ENCODE measurements at places on chromosomes 4 and X. TPM values are rescaled to one million over a fixed set of nuclear protein-coding genes. Genes with fewer than 3 reads are reported as not detected.

DNA sequence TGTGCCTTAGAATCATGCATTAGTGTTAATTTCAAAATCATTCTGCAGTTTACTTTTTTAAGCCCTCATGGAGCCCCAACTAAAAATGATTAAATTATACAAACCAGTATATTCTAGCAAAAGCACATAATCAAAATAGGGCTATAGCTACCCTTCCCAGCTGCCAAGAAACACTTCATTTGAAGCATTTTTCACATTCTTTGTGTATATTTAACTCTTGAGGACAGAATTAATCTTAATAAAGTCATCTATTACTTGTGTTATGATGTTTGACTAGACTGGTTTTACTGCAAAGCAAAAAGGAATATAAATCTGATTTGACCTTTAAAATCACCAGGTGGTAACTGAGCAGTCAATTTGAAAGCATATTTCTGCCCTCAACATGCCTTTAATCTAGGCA is 145.1 kb downstream of the PRDM5 start:
- no peak for ATAC-seq

DNA sequence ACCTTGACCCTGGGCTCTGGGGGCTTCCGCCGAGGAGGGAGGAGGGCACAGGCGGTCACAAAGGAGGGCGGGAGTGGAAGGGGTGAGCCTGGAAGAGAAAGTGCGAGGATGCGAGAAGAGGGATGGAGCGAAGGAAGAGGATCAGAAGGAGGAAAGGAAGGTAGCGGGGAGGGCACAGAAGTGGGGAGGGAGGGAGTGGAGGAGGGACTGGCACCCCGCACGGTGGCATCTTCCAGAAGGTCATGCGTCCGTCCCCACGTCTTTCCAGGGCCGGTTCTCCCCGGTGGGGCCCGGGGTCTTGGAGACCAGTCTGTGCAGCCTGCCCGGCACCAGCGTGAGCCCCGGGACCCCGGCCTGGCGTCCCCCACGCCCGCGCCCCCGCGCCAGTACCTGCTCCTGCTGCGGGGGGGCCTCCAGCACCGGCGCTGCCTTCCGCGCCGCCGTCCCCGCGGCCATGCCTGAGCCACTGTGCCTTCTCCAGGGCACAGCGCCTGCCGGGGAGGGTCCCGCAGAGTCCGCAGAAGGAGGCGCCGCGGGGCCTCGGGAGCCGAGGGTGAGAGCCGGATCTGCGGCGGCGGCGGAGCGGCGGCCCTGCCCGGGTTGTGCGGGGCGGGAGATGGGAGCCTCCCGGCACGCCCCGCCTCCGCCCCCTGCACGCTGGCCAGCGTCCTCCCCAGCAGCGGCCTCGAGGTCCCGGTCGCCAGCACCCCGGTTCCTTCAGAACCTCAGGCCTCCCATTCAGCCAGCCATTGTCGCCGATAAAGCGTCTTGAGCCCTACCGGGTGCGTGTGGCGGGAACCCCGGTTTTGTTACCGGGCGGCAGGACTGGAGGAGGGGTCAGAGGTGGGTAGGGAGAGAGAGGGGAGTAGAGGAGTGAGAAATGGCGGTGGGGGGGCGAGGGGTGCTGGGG is at the start of gene RNF175:
RNF175 (minus strand) TSS at position 618 of the 910 bp plus-strand sequence; CDS start at position 456, 162 bp downstream.
- ATAC-seq, result peak; percentile 55

- no peak for ATAC-seq
These were observed 52.3 kb upstream of the PDK3 start for GRCh38 chrX:24412637-24413363.

DNA sequence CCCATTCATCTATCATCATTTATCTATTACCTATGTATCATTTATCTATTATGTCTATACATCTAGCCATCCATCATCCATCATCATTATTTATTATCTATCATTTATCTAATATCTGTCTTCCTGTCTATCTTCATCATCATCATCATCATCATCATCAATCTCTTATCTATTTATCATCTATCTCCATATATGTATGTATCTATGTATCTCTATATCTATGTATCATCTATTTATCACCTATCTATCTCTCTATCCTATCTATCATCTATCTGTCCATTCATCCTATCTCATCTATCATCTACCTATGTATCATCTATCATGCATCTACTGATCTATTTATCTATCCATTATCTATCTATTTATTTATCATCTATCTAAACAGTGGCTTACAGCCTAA is 3.8 kb upstream of the GYG2 start:
- no peak for ATAC-seq

DNA sequence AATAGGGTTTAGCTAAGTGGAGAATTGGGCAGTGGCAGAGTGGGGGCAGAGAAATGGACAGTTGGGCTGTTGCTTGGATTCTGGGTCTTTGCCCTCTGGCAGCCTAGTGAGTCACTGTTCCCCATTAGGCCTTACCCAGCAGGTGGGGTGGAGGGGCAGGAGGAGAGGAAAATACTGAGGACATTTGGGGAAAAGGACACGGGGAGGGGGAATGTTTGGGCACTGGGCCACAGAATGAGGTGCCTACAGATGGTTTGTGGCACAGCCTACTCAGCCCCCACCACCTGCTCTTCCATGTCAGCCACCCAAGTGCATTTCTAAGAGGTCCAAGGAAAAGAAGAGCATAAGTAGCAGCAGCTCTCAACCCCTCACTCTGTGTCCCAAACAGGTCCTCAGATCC is 13.0 kb downstream of the SLC16A2 start:
- no peak for ATAC-seq

DNA sequence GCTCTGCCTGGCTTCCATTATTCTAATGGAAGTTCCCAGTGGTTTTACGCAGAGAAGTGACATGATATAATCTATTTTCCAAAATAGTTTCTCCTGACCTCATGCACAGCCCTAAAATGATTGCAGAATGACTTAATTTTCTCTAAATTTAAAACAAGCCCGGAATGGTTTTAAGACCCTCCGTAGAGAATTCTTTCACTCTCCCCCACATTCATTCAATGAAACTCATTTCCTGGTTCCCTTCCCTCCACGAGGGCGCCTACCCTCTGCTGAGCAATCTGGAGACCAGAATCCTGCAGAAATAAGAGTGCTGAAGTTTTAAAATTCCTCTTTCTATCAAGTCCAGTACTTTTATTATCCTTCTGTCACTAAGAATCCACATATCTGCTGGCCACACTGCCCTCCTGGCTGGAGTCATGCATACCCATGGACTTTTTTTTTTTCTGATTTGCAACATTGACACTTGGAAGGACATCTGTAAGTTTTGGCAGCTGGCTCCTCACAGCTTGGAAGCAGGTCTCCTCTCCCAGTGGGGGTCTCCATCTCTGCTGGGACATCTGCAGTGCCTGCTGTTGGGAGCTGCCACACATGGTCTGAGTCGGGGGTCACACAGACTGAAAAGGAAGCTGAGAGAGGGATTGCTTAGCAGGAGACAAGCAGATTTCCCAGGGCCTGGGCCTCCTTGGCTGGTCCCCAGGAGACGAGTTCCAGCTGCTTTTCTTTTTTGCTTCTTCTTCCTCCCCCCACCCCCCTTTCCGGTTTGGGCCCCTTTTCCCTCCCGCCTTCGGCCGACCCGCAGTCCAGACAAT is 86.1 kb downstream of the SOWAHB start:
- ATAC-seq, result peak; percentile 19

GRCh38 chrX:19776753-19777152 is 110.6 kb downstream of the SH3KBP1 start:
- no peak for ATAC-seq

- ATAC-seq, result no peak
These were observed 151.3 kb upstream of the JADE1 start for GRCh38 chr4:128658214-128658631.

GRCh38 chrX:49192722-49193328 is 6.7 kb upstream of the PRICKLE3 start:
- ATAC-seq, result no peak

DNA sequence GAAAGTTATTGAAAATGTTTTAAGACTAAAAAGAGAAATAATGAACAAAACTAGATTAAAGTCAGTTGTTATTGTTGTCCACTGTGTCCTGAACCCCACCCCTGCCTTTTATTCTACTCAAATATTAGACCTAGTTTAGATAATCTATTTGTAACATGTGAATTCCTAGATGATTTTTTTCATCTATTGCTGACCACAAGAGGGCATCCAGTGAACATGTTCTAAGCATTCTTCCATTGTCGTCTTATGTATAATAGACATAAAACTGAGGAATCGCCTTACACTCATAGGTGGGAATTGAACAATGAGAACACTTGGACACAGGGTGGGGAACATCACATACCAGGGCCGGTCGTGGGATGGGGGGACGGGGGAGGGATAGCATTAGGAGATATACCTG is 36.4 kb upstream of the HPRT1 start:
- no peak for ATAC-seq

DNA sequence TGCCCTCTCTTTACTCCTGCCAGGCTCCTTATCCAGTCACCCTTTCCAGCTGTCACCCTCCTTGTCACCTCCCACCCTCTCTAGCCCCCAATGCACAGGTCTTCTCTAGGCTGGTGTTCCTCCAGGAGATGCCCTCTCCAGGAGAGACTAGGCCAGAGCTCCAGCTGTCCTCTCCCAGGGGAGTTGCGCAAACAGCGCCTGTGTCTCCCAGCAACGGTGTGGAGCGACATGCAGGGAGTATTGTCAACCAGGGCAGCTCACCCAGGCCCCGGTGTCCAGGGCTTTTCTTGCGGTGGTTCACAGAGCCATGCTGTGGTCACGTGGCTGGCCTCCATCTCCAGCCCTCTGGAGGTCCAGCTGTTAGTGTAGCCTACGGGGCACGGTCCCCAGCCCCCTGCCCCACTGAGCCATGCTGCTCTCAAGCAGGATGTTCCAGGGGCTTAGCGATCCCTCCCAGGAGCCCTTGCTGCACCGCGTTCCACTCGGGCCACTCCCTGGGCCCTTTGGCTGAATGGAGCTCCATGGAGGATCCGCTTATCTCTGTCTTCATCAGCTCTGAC is 34.8 kb downstream of the CCNQ start:
- ATAC-seq, result no peak

DNA sequence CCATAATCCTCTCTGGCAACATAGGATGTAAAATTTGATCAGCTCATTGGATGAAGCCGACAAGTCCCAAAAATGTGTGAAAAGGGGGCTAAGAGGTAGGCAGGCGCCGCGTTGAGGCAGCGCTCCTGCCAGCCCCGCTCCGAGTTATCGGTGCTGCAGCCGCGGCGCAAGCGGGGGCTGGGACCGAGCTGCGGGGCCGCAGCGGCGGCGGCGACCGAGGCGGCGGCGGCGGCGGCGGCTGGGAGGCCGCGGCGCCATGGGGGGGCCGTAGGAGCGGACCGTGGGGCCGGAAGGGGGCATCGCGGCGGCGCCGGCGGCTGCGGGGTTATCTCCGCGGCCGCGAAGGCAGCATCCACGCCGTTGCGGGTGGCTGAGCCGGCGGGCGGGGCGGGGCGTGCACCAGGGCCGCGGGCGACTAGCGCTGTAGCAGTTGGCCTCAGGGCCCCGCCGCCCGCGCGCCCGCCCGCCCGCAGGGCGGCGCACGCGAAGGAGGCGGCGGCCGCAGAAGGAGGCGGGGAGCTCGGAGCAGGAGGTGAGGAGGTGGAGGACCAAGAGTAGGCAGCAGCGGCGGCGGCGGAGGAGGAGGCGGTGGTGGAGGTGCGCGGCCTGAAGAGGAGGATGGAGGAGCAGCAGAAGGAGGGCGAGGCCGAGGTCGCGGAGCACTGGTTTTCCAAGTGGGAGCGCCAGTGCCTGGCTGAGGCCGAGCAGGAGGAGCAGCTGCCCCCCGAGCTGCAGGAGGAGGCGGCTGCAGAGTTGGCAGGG is 126.0 kb upstream of the CXorf66 start:
- ATAC-seq, result peak; percentile 80

DNA sequence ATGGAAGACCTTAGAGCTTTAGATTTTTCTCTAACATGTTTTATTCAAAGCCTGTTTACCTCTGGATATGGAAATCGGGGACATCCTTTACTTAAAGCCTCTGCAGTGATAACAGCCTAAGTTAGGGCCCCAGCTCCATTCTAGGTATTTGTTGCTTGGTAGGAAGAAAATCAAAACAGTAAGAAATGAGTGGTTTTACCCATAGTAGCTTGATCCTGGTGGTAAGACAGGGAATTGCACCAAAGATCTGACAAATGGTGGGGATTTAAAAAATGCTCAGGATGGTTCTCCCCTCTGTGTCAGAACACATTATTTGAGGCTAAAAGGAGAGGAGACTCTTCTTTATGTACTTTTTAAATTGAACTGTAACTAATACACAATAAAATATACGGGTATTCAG is 52.4 kb downstream of the AFF2 start:
- no peak for ATAC-seq

- ATAC-seq, result peak; percentile 75
These were observed 115.0 kb downstream of the SMIM20 start for GRCh38 chr4:26028793-26029567.

GRCh38 chr4:163482190-163482589 is 8.6 kb upstream of the TKTL2 start:
- no peak for ATAC-seq

DNA sequence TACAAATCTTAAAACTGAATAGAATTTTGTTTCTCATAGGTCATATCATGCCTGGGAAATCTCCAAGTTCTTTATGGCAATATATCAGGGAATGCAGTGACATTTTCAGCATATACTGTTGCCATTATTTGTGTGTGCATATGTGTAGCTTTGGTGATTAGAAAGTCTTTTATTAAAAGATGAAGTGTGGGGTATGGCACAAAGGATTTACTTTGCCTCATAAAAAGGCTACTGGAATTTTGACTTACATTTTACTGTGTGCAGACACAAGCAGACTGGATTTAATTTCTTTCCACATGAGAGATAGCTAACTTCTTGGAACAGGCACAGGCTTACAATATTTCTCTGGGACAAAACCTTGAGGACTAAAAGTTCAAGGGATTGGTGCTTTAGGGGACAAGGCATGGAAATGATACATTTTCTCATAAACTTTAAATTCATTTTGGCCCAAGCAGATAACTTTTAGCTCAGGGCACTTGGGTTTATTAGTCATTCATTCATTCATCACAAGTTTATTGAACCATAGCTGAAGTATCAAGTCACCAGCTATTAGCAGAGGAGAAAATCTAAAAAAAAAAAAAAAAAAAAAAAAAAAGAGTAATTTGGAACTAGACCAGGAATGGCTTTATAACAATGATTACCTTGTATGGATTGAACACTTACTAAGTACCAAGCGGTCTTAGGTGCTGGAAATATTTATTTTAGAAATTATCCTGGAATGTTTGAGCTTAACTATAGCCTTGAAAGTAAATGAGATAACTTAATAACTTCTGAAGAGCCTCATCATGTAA is 191.5 kb downstream of the SLIT2 start:
- ATAC-seq, result no peak

DNA sequence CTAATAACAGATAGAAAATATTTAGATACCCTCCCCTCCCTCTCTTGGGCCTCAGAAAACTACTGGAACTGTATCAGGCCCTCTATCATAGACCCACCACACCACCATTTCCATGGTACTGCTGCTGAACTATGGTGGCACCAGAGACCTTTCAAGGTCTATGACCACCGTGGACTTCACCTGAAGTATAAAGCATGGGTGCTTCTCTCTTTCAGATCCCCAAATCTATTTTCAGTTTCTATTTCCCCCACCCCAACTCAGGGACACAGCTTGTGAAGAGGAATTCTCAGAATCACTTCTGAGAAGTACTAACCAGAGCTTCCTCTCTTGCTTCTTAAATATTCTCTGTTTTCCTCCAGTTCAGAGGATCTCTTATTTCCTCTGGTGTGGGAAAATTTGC is 840.8 kb upstream of the HTR2C start:
- no peak for ATAC-seq

- ATAC-seq, result no peak
These were observed 30.6 kb upstream of the ETNPPL start for GRCh38 chr4:108793415-108793814.

The SLITRK4 gene
- 2.7 TPM for total RNA-seq

The DRD5 gene
- not detected for total RNA-seq

The UGT2A1 gene
- total RNA-seq, result not detected

The KLHL13 gene
- total RNA-seq, result 19.6 TPM

The ZNF157 gene
- not detected for total RNA-seq

The SUPT20HL1 gene
- not detected for total RNA-seq

The SPANXC gene
- total RNA-seq, result not detected

The MAGEA11 gene
- total RNA-seq, result not detected

The NOX1 gene
- total RNA-seq, result not detected

The GJB1 gene
- total RNA-seq, result not detected
